ENCODE measurements at places on chromosomes 7 and 10.

DNA sequence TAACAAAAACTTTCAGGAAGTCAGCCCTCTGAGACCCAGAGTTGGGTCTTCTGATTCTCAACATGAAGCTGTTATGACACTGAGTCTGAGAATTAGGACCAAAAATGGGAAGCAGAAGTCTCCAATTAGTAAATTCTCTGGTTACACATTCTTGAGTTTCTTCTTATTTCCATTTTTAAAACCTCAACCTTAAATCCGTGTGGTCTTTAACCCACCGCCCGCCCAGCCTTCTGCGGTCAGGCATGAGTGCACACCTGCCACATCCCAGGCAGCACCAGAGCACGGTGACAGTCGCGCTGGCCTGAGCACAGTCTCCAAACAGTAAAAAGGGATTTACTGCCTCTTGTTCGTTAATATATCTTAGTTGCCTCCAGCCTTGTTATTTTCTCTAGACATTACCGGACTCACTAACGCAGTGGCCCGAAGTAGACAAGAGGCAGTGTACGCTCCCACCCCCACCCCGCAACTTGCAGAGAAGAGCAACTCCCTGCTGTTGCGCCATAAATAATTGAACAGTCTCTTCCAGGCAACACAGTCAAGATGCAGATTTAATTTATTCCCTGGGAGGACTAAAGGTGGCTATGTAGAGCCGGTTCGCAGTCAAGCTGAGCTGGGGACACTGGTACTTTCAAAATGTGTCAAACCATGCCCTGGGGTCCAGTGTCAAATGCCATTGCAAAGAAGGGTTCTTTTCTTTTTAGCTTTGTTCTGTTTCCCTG is 147.0 kb upstream of the CELF2 start:
- no peak for DNase-seq

DNA sequence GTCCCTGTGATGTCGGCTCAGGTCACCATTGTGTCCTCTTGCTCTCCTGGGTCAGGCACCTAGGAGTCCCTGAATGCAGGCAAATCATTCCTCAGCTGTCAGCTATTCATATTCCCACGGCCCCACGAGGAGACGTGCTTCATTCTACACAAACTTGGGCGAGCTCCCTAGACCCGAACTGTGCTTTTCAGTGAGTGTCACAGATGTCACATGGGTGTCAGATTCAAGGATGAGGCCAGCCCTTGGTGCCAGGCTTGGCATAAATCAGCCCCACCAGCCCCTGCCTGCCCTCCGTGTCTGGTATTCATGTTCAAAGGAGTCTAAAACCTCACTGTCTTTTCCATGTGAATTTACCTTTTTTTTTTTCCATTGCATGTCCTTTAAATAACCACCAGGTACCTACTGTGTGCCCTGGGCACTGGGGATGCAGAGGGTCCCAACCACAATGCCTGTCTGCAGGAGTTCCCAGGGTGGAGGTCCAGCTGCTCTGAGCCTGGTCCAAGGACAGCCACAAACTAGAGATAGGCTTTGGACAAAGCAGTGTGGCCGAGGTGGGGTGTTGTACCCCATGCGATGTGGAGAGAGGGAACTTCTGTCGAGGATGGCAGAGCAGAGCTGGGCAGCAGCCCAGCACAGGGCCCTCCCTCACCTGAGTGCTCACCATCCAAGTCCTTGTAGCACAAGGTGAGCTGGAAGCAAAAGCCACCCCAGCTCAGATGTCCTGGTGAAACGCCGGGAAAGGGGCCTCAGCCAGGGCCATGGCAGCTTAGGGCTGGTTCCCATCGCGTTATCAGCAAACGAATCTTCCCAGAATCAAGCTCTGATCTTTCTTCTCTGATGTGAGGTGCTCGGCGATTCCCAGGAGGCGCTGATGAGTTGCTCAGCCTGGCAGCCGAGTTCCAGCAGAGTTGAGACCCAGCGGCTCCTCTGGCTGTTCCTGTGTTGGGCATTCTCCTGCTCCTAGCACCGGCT is 611.9 kb downstream of the PTPRN2 start:
- DNase-seq: no peak

- no peak for DNase-seq
These were observed 48.7 kb upstream of the SHH start for GRCh38 chr7:155860840-155861479.

GRCh38 chr7:31683445-31684225 is 3.4 kb upstream of the PPP1R17 start:
- no peak for DNase-seq

DNA sequence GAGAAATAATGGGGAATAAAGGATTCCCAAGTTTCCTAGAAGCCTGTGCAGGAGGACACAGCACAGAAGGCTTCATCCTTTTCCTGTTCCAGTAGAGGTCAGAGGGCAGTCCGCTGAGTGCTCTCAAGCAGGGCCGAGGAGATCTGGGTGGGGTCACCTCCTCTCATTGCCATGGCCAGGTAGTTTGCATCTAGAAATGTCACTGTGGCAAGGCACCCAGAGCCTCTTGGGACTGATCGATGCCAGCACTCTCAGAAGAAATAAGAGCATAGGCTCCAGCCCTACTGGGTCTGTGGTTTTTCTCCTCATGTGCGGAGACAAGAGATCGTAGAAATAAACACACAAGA is 7.9 kb downstream of the NUB1 start:
- no peak for DNase-seq

DNA sequence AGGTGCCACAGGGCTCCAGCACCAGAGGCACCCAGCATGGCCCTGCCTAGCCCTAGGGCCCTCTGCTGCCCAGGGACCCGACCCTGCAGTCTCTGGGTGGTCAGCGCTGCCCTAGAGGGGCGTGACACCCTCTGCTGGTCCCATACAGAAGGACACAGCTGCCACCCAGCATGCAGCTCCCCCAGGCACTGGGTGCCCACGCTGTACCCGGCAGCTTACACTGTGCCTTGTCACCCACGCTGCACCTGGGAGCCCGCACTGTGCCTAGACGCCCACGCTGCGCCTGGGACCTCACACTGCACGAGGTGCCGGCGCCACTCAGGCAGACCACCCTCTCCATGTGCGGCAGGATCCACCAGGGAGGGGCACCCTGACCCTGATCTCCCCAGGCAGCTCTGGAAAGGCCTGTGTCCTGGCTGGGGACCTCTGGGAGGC is 55.2 kb downstream of the PWWP2B start:
- DNase-seq: no peak

GRCh38 chr7:98027342-98028033 is 37.5 kb upstream of the OCM2 start:
- no peak for DNase-seq

GRCh38 chr7:111933609-111934008 is 272.6 kb downstream of the DOCK4 start:
- no peak for DNase-seq

Data from stimulated activated CD8-positive, alpha-beta memory T cell treated with anti-CD3 and anti-CD28 coated beads, Interleukin-15, amount 100 ng/mL, for 24 hours (primary cell).